Right ventricle myocardium superior (tissue), 1 donor: ENCODE measurements at places on chromosomes 12 and 14. TPM values are rescaled to one million over a fixed set of nuclear protein-coding genes. Genes with fewer than 3 reads are reported as not detected.
A peak's percentile ranks its signal among the peaks of the same experiment; 100 is the strongest.

DNA sequence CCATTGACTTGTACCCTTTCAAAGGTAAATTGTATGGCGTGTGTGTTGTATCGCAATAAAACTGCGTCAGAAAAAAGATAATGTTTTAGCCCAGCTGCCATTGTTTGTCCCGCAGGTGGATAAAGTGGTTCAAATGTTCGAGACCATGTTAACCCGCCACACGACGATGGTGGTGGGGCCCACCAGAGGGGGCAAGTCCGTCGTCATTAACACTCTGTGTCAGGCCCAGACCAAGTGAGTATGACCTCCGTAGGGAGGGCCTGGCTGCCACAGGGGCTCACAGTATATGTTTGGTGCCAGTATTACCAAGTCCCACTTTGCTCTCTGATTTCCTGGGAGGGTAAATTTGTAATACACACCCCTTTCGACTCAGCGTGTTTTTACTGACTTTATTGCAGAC is 96.9 kb downstream of the DNAH10 start:
- DNase-seq: no peak

TAS2R20 gene
- 0.43 TPM for total RNA-seq

DNA sequence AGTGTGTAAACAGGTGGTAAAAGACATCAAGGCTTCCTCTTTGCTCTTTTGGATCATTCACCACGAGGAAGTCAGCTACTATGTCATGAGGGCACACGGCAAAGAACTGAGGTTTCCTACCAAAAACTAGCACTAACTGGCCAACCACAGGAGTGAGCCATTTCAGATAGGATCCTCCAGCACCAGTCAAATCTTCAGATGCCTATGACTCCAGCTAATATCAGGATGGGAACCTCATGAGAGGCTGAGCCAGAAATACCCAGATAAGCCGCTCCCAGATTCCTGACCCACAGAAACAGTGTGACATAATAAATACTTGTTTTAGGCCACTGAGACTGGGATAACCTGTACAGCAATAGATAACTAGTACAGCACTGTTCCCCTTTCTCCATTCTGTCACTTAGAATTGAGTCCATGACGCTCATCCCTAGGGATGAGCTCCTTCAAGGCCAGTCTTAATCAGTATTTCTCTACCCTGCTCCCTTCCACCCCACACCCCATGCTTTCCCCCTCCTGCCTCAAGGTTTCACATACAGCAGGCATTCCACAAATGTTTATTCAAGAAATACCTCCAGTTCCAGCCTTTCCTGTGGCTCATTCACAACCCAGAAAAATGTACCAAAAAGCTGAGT is 68.4 kb downstream of the PPM1H start:
- no peak for DNase-seq

DNA sequence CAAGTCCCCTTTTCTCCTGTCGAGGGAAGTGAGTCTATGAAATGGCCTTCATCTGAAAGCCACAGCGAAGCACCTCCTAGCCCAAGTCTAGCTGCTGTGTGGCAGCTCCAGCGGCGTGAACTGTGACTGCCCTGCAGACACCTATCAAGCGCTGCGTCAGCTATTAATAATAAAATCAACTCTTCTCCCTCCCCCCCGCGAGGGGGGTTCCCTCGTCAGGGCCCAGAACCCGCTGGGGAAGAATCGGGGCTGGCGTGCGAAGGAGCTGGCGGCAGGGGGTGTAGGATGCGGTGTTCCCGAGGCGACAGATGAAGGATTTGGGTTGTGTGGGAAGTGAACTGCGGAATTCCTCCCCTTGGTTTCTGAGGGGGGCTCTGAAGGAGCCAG is 662 bp upstream of the ATP2A2 start:
- DNase-seq: peak; percentile 77

SIX1 gene
- not detected for total RNA-seq

GRCh38 chr12:57069523-57069922 is 9.1 kb downstream of the NEMP1 start:
- no peak for DNase-seq

- DNase-seq: no peak
These were observed 23.0 kb downstream of the KLRK1 start for GRCh38 chr12:10366875-10367274.
